NCI-H526 treated with DMSO at 0.1 percent for 48 hours (cell line): ENCODE measurements at places on chromosomes 4 and X.
A peak's percentile ranks its signal among the peaks of the same experiment; 100 is the strongest.

DNA sequence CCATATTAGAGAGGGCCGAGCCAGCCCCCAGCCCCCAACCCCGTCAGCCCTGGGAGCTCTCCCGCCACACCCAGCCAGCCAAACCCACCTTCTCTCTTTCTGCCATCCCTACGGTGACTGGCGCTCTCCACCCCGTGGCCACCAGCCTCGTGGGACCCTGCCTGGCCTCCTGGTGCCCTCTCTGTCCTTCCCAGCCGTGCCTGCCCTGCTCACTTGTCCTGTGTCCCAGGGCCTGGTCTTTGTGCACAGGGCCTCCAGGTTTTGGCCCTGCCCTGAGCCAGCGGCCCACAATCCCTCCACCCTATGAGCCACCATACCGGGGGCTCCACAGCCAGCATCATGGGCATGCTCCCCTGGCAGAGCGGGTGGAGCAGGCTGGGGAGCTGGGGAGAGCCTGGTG is 77.4 kb downstream of the ABLIM2 start:
- no peak for DNase-seq

DNA sequence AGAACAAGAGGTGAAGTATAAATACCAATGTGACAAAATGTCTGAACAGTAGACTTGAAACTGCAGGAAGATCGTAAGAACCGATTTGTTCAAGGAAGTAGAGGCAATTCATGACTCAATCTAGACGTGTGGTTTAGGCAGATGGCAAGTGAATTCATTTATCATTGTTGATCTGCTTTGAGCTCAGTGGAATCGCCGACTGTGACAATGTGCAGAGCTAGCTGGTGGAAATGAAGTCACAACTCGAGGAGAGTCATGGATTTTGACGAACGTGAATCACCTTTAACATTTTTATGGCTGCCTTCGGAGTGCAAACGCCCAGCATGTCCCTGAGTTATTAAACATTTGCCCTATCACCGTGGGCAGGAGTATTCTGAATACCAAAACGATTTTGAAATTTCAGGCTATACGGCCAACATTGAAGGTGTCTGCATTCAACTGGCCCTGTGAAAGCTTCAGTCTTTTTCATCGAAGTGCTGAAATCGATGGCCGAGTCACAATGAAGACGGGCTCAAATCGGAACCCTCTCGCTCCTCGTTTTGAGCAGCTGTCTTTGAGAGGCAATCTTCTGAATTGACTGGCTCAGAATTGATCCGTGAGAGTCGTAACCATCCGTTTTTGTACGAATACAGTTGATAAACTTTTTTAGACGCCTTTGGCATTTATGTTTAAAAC is 689 bp upstream of the OGT start:
- peak; percentile 3 for DNase-seq

GRCh38 chrX:53377464-53377863 is 45.0 kb downstream of the SMC1A start:
- DNase-seq, result no peak

GRCh38 chr4:102560115-102560514 is 59.0 kb downstream of the NFKB1 start:
- no peak for DNase-seq

DNA sequence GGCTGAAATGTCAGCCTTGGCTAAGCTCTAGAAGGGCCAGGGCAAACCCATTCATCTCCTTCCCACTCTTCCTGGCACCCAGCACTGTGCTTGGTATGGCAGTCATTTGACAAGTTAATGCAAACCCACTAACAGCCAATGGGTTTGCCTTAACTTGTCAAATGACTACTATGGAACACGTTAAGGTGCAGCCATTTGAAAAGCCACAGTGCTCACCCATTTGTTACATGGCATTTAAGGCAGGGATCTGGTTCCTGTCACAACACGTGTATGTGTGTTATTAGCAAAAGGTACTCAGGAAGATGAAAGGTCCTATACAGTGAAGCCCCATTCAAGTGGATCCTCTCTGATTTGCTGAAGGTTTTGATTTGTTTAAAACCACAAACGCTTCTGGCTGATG is 7.2 kb downstream of the CRMP1 start:
- no peak for DNase-seq
